ENCODE measurements at places on chromosomes 11 and 22. TPM values are rescaled to one million over a fixed set of nuclear protein-coding genes. Genes with fewer than 3 reads are reported as not detected.

GRCh38 chr11:14634813-14635212 is 8.8 kb upstream of the PDE3B start:
- no peak for DNase-seq
- H3K27ac ChIP-seq, result peak overlapping the region; percentile 66
- H3K4me3 ChIP-seq, result no peak overlapping the region
- H3K4me1 ChIP-seq, result peaks cover 7% of the 10 kb centered on the region
- no peaks in the 10 kb centered on the region for H3K27me3 ChIP-seq
- H3K36me3 ChIP-seq, result no peaks in the 10 kb centered on the region

DNA sequence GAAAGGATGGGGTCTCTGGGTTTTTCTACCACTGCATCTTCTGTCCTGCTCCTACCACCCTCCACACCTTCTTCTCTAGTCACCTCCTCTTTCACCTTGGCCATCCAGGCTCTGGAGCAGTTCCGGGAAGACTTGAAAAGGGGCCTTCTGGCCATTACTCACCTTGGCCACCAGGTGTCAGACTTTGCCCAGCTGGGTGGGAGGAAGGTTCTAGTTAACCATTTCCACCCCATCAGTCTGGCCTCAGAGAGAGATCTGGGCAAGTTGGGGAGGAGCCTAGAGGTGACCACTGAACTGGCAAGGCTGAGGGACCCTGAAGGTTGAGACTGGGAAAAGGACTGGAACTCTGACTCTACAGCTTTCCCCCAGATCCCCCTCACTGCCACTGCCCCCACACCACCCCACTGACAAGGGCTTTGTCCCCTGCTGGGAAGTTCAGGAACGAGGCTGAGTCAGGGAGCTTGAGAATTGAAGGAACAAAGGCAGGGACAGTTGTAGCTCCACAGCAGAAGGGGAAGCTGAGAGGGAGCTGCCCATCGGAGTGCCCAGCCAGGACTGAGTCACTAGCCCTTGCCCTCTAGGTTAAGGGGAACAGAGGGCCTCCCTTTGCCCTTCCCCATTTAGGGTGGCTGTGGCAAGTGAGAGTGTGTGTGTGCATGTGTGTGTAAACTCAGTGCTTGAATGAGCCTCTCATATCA is 3.7 kb upstream of the POLD4 start:
- peak overlapping the region; percentile 99 for H3K27ac ChIP-seq
- no peaks in the 10 kb centered on the region for H3K27me3 ChIP-seq
- peaks cover 54% of the 10 kb centered on the region for H3K4me1 ChIP-seq
- H3K4me3 ChIP-seq, result peak overlapping the region; percentile 11

GRCh38 chr11:16191868-16192240 is 164.5 kb downstream of the SOX6 start:
- no peak for DNase-seq
- no peaks in the 10 kb centered on the region for H3K27me3 ChIP-seq
- H3K4me1 ChIP-seq, result no peaks in the 10 kb centered on the region
- no peak overlapping the region for H3K27ac ChIP-seq

The BEST1 gene
- total RNA-seq, result 1.6 TPM

DNA sequence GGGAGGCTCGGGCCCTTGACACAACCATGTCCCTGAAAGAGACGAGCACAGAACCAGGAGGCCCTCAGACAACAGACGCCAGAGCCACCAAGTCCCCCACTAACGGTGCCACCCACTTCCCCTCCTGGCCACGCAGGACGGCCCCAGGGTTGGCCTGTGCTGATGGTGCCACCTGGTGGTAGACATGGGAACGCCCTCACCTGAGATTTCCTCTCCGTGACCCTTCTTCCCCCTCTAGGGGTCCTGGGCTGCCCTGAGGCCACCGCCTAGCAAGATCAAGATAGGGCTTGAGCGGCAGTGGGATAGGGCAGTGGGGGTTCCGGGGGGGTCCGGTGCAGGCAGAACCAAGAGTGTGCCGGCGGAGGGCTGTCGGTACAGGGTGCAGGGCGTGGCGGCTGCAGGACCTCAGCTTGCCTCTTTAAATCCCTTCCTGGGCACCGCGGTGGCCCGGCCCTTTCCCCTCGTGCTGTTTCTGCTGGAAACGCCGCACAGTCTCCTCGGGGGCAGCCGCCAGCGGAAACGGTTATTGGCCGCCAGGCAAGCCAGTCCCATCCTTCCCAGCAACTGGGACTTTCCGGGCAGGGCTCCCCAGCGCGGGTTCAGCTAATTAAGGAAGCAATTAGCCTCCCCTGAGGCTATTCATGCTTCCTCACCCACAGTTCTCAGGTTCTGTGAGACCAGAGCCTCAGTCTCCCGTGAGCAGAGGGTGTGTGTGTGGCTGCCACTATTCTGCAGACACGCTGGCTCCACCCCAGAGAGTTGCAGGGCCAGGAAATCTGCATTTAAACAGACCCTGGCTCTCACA is 5.5 kb upstream of the NFAM1 start:
- H3K36me3 ChIP-seq, result no peaks in the 10 kb centered on the region
- peak overlapping the region; percentile 57 for H3K27ac ChIP-seq
- H3K27me3 ChIP-seq, result no peaks in the 10 kb centered on the region
- peak overlapping the region; percentile 57 for H3K4me3 ChIP-seq

All from transverse colon (tissue), 4 donors.